ENCODE measurements at places on chromosomes 5 and 9.

GRCh38 chr5:120298981-120299380 is 165.1 kb upstream of the PRR16 start:
- DNase-seq, result no peak

GRCh38 chr9:69380811-69381210 is 55.8 kb downstream of the ENTREP1 start:
- no peak for DNase-seq

GRCh38 chr9:17871213-17871890 is 292.5 kb downstream of the SH3GL2 start:
- DNase-seq, result no peak

- peak; percentile 9 for DNase-seq
These were observed 790 bp upstream of the IARS1 start for GRCh38 chr9:92294297-92294676.

- peak; percentile 60 for DNase-seq
These were observed 638 bp downstream of the MRPS30 start for GRCh38 chr5:44809215-44809955.

All from MM.1S (cell line).